ENCODE measurements at places on chromosomes 12 and 14.
A peak's percentile ranks its signal among the peaks of the same experiment; 100 is the strongest.

GRCh38 chr14:91067186-91067585, 6.7 kb upstream of the RPS6KA5 start:
- no peak for DNase-seq

- DNase-seq: peak; percentile 42
Measured at GRCh38 chr14:35821564-35822411, 4.3 kb upstream of the BRMS1L start.

- DNase-seq: no peak
Measured at GRCh38 chr14:72939630-72940029, 13.4 kb downstream of the DCAF4 start.

GRCh38 chr12:121579190-121579791, 1.5 kb downstream of the KDM2B start:
- DNase-seq: peak; percentile 30

GRCh38 chr14:71521238-71522135, 410.7 kb upstream of the RGS6 start:
- no peak for DNase-seq

GRCh38 chr12:51589557-51590176, 1.4 kb upstream of the SCN8A start:
- no peak for DNase-seq

DNA sequence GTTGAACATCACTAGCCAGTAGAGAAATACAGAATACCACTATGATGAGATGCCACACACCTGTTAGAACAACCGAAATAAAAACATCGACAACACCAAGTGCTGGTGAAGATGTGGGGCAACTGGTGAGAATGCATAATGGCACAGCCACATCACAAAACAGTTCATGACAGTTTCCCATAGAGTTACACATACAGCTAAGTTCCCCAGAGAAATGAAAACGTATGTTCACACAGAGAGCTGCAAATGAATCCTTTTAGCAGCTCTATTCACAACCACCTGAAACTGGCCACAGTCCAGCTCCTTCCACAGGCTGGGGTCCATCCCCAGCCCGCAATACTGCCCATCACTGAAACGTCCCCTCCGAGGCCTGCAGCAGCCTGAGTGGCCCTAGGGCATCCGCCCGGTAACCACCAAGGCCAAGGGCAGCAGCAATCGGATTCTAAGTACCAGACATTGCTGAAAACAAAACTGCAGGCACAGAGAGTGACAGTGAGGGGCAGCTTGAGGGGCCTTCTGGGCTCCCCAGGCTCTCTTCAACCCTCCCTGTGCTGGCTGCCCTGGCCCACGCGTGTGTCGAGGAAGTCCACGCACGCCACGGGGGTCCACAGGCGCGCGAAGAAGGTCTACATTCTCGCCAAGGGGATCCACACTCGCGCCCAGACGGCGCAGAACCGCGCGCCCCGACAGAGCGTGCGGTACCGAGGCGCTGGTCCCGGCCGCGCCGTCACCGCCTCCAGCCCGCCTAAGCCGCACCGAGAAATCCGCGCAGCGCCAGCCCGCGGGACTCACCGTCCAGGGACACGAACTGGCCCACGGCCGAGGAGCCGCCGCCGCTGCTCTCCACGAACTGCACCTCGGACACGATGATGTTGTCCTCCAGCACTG, 903 bp downstream of the BRF1 start:
- DNase-seq: peak; percentile 21

- no peak for DNase-seq
Measured at GRCh38 chr12:234891-235415, 21.0 kb upstream of the SLC6A12 start.

GRCh38 chr12:66003951-66004350, 126.6 kb downstream of the LLPH start:
- DNase-seq: peak; percentile 31

DNA sequence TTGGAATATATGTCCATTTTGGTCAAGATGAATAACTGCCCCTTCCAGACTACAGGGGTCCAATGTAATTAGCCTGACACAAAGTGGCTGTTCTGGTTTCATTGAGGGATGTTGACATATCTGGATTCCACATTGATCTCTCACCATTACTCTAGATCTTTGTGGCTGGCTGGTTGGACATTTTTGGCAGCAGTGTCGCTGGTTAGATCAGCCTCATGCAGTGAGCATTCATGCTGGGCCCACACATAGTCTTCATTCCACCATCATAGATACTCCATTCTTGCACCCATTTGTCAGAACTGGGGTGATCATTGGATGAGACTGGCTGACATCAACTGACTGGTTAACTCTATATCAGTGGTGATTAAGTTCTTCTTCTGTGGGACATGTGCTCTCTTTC, 74.4 kb downstream of the MGST1 start:
- DNase-seq: no peak

- DNase-seq: no peak
Measured at GRCh38 chr12:41681898-41682297, 462.8 kb downstream of the GXYLT1 start.

DNA sequence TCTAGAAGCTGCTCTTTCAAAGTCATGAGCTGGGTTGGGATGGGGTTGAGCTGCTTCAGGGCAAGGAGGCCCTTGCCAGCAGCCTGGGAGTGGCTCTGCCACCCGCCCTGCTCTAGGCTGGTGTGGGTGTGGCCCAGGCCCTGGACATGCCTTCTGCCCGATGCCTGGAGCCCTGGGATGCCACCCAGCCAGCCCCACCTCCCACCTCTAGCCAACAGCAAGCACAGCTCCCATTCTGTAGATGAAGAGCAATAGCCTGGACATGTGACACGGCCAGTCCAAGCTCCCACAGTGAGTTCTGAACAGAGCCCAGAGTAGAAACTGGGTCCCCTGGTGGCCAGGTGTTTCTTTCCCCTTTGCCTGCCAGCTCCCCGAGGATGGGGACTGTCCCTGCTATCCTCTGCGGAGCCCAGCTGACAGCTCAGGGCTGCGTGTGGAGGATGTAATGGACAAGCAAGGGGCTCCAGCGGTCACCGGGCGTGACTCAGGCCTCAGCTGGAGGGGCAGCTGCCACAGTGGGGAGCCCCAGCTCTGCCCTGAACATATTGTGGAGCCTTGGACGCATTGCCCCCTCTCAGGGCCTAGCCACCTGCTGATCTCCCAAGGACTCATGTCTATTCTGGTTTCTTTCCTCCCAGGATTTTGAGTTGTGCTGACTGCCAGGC, 165.2 kb downstream of the TSPAN9 start:
- no peak for DNase-seq

DNA sequence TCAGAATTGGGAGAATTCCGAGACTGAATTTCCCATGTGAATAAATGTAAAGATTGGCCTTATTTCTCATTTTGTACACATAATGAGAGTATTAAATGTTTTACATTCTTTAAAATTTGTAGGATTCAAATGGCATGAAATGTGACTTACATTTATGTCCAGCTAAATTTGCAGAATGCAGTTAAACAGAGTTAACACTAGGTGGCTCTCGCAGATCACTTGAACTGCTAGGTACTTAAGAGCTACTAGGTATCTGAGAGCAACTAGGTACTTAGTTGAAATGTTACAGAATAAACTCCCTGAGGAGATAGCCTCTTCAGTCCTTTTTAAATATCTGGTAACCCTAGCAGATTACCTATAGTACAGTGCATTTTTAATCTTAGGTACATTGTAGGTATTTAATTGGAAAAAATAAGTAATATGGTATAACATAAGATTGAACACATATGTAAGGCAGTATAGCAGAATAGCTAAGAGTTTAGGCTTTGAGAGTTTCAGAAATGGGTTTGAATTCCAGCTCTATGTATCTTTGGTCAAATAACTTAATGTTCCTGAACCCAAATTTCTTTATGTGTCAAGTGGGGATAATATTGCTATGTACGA, 73.8 kb downstream of the KIAA0586 start:
- DNase-seq: peak; percentile 50

Measured in NAMALWA (cell line).